ENCODE measurements at places on chromosomes 6 and 20.

DNA sequence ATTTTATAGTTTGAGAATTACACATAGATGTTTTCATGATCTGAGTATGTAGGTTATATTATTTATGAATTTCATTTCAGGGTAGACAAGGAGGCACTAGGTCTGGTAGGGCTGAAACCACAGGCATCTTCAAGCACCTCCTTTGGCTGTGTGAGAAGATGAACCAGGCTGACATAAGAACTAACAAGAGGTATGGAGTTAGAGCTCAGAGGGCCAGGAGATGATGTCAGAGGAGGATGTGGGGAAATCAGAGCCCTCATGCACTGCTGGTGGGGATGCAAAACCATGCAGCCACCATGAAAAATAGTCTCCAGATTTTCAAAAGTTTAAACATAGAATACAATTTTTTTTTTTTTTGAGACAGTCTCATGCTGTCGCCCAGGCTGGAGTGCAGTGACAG lies 13.6 kb upstream of the RIPOR3 start:
- no peak for DNase-seq

DNA sequence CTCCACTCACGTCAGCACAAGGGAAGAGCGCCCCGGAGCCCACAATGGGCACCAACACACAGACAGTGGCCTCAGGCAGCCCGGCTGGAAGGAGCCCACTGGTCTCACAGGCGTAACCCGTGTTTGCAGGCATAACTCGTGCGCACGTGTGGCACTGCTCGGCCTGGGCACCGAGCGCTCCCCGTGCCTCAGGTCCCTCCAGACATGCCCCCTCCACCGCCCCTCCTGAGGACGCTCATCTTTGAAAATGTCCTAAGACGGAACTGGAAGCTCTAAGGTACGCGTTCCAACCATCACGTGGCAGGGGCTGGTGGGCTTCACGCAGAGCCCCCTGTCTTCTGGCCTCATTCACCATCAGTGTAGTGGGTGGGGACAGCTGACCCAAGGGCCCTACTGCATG lies 44.6 kb downstream of the SSR1 start:
- no peak for DNase-seq

DNA sequence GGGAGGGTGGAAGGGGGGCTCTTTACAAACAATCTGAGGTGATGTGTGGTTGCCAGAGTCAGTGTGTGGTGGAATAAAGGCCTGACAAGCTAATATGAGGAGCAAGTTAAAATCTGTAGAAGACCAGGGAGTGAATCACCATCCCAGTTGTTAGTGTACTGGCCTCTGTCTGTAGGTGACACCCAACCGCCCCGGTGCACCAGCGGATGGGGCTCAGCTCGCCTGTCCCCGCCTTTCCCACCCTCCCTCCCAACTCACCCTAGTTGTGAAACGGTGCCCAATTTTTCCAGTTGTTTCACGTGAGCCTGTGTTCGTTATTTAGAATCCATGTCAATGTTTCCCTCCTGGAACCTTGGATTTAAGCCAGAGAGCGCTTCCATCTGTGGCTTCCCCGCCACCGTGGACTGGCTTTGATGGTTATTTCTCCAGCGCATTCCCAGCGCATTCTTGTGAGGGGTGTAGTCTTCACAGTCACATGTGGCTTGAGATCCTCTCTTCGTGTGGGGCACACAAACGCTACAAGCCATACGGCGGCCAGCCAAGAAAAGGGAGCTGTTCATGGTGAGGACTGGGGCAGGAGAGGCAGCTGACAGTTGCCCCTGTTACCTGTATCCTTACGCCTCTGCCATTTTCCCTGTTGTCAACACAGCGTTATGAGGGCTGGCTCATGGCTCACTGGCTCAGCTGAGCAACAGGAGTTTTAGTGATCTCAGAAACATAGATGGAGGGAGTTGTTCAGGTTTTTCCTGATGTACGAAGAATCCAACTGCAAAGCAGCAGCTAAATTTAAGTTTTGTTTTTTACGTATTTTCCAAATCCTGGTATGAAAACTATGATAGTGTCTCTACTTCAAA lies 137.6 kb downstream of the ZDHHC14 start:
- DNase-seq: no peak

- DNase-seq: peak; percentile 7
These were observed 289.8 kb upstream of the PREP start for GRCh38 chr6:105692613-105693215.

DNA sequence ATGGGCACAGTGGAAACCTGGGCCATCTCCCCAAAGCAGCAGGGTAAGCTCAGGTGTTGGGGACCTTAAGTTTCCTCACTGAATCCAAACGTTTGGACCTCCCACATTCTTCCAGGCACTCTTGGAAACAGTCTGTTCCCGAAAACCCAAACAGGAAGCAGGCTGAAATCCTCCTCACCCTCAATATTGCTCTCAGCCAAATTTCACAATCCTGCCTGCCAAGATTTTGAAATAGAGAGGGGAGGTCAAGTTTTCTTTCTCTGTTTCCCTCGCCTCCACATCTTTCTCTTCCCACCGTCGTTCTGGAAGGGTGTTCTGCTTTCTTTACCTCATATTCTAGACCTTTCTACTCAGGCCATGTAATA lies 392.0 kb upstream of the SASH1 start:
- no peak for DNase-seq

- no peak for DNase-seq
These were observed 154.5 kb upstream of the SHLD1 start for GRCh38 chr20:5595744-5596143.

- DNase-seq: no peak
These were observed 63.6 kb downstream of the NCOA7 start for GRCh38 chr6:125854355-125854754.

GRCh38 chr6:84774985-84775284 lies 10.5 kb upstream of the TBX18 start:
- DNase-seq: no peak

- DNase-seq: no peak
These were observed 96.4 kb downstream of the TBC1D32 start for GRCh38 chr6:121237859-121238258.

DNA sequence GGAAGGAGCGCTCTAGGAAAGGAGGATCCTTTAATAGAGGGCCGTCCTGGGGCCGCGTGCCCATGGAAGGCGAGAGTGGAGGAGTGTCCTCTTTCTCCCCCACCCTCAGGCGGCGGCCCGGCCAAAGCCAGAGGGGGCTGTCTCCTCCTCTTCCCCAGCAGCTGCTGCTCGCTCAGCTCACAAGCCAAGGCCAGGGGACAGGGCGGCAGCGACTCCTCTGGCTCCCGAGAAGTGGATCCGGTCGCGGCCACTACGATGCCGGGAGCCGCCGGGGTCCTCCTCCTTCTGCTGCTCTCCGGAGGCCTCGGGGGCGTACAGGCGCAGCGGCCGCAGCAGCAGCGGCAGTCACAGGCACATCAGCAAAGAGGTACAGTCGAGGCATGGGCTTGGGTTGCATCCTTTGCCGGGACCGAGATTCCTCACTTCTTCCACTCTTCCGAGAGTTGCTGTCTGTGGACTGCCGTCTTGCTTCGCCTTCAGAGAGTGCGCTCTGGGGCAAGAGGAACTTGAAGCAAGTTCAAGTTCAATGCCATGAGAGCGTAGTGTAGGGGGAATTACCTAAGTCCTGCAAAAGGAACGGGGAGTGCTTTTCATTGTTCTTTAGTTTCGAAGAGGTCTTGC lies at the start of gene LAMA2:
Gene LAMA2 (plus strand): TSS at position 148 of the 621 bp plus-strand sequence. CDS start 108 bp downstream, at position 256.
- DNase-seq: no peak

GRCh38 chr20:51034476-51034875 lies 11.6 kb upstream of the KCNG1 start:
- no peak for DNase-seq

GRCh38 chr20:9949563-9949962 lies 85.2 kb upstream of the ANKEF1 start:
- DNase-seq: no peak

DNA sequence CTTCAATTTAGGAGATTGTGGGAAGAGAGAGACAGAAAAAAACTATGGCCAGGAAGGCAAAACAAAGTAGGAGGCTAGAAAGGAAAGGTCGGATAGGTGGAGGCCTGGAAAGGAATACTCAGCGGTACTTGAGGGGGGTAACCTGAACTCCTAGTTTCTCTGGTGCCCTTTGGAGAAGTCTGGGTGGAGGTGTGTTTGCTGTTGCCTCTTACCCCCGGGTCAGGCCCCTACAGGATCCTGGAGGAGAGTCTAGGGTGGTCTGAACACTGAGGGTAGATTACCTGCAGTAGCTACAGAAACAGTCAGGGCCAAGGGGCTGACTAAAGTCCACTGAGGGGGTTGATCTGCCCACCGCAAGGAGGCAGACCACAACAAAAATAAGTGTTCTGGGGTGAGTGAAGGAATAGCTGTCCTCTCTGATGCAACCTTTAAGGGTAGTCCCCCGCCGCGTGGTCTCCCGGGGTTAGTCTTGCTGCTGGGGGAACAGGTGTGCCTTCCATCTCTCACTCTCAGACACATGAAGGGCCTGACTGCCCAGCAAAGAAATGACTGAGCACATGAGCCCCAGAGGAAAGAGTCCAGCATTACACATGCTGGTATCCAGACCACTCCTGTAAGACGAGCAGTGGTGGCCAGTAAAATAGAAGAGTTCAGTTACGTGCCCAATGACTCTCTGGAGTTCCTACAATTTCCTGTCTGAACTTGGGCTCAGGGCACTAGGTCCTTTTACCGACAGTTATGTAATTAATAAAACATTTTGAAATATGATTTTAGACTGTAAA lies 59.5 kb downstream of the MTHFD1L start:
- peak; percentile 19 for DNase-seq

GRCh38 chr6:10576226-10576625 lies 55.1 kb downstream of the GCNT2 start:
- DNase-seq: no peak

DNA sequence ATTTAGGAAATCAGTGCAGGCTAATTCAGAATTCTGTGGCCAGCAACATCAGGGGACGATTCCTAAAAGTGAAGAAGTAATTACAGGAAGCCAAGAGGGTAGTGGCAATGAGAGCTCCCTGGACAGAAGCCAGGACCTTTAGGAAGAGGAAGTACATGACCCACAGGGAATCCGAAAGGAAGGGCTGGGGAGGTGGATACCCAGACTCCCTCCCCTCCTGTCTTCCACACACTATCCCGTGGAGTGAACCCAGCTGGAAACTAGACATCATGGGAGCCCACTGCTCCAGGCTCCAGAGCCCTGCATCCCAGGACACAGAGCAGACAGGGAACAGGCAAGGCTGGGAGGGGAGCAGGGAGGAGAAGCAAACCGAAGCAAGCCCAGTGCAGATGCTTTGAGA lies 83.0 kb downstream of the SNX5 start:
- no peak for DNase-seq

- no peak for DNase-seq
These were observed 42.3 kb upstream of the COL21A1 start for GRCh38 chr6:56289721-56290120.

GRCh38 chr6:134178161-134179044 lies 126.0 kb upstream of the SLC2A12 start:
- DNase-seq: peak; percentile 69

- DNase-seq: no peak
These were observed 92.3 kb downstream of the SEL1L2 start for GRCh38 chr20:13898012-13898612.

DNA sequence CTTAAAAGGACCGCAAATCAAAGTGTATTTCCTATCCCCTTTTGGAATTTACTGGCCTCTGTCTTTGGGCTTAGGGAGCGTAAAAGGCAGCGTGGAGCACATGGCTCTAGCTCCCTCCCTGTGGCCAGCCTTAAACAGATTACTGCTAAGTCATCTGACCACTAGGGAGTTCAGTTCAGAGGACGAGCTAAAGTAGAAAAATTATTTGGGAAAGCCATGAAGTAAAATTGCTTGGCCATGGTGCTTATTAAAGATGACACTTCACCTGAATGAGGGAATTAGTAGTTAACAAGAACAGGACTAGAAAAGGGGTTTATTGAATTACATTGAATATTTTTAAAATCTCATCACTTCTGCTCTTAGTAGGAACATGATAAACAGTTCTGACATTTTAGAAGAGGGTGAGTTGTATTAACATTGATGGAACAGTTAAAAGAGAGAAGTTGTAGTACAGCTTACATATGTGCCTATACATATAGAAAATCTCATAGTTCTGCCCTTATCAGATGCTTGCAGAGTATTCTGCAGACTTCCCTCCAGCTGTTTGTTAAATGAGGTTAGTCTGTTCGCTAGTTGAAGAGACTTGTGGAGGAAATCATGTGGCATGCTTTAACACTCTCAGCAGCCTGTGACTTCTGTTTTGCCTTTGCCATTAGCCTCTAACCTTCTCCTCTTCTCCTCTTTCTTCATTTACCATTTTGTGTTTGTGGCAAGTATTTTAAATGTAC lies 31.2 kb upstream of the MAPK13 start:
- no peak for DNase-seq

All from GM20000 (cell line).